HCEC 1CT (cell line): ENCODE measurements at places on chromosomes 5 and 9.
A peak's percentile ranks its signal among the peaks of the same experiment; 100 is the strongest.

DNA sequence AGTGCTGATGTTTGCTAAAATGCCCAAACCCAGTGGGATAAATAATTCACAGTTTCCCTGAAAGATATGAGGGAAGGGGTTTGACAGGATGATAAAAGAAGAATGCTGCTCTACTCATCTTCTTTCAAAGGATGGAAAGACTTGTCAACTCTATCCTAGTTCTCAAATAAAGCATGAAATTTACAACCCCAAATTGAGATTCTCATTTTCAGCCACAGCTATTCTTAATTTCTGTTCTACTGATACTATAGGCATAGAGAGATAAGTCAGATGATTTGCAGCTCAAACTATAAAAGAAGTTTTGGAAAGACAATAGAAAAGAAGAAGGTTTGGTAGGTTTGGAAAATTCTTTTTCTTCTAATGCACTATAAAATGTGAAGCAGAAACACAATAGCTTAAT is 542.6 kb downstream of the CSNK1G3 start:
- no peak for DNase-seq

DNA sequence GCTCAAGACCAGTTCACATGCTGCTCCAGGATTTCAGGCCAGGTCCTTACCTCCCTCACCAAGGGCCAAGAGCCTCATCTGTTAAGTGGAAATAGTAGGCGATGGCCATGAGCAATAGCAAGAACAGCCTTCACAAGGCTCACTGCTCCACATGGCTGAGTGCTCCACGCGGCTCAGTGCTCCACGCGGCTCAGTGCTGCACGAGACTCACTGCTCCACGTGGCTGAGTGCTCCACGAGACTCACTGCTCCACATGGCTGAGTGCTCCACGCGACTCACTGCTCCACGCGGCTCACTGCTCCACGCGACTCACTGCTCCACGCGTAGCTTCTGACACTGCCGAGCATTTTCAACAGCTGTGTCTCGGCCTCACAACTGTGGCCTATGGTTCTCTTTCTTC is 36.4 kb upstream of the ADAMTS2 start:
- DNase-seq: no peak

DNA sequence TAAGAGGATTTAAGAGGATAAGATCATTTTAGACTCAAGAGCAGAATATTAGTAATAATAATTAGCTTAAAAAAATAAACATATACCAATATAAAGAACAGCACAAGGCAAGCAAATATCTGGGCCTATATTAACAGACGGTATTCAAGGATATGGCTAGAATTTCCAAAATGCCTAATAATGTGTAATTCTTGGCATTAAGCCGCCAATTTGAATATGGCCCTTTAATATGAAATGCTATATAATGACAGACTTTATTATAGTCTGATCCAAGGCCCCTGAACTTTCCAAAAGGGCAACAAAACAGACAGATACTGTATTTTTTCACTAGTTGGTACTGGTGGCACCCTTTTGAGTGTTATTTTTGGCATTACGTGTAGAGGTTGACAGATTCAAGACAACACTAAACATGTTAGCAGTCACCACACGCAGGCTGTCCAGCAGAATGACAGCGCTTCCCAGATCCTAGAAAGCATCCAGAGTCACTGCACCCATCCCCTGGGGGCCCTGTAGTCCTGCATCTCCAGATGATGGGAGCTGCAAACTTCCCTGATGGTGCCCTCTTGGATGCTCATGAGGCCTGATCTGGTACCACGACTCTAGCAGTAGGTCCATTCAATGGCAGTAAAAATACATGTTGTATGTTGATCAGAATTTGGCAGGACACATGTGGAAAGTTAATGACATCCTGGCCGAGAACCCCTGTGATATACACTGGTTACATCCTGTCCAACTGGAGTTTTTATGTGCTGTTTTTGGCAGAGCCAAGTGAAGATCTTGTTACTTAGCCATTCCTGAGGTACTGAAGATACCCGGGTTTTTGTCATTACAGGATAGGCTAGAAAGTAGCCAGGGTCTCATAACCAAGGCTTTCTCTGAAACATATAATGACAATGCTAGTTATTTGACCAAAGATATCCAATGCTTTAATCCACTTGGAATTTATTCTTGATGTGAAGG is 1.7 kb upstream of the ABL1 start:
- no peak for DNase-seq

GRCh38 chr9:32501868-32502267 is 24.1 kb downstream of the RIGI start:
- no peak for DNase-seq

DNA sequence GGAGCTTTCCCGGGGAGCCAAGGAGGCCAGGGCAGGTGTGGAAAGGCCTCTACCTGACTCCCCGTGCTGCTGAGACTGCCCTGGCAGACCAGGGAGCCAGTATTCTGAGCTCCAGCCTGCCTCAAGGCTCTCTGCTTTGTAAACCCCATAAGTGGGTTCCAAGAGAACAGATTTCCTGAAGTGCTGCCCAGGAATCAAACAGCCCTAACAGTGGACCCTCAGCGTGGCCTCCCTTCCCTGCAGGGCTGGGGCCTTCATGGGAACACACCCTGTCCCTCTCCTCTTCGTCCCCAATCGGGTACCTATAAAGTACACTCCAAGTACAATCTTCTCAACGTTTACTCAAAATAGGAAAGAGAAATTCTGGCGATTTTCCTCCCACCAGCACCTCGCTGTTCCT is 252.5 kb downstream of the FSTL4 start:
- no peak for DNase-seq

GRCh38 chr9:111572950-111573604 is 26.4 kb downstream of the PTGR1 start:
- peak; percentile 59 for DNase-seq

DNA sequence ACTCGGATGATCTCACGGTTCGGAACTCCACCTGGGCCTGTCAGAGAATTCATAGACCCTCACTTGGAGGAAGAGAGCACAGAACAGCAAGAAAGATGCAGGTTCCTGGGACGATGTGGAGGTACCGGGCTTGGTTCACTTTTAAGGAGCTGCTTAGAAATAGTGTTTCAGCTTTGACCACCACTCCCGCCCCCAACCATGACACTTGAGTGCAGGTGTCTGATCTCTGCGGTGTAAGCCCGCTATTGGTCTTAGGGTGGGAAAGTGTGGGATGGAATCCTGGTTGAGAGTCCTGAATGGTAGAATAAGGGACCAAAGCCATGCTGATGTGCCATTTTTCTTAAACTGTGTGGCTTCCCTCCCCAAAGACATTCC is 97.2 kb upstream of the LMX1B start:
- DNase-seq: no peak

GRCh38 chr5:141785711-141786110 is 92.5 kb downstream of the PCDH1 start:
- no peak for DNase-seq

- DNase-seq: no peak
Observed at GRCh38 chr5:14218897-14219573, 75.9 kb downstream of the TRIO start.

- DNase-seq: no peak
Observed at GRCh38 chr5:10467281-10468198, 25.9 kb downstream of the ROPN1L start.

DNA sequence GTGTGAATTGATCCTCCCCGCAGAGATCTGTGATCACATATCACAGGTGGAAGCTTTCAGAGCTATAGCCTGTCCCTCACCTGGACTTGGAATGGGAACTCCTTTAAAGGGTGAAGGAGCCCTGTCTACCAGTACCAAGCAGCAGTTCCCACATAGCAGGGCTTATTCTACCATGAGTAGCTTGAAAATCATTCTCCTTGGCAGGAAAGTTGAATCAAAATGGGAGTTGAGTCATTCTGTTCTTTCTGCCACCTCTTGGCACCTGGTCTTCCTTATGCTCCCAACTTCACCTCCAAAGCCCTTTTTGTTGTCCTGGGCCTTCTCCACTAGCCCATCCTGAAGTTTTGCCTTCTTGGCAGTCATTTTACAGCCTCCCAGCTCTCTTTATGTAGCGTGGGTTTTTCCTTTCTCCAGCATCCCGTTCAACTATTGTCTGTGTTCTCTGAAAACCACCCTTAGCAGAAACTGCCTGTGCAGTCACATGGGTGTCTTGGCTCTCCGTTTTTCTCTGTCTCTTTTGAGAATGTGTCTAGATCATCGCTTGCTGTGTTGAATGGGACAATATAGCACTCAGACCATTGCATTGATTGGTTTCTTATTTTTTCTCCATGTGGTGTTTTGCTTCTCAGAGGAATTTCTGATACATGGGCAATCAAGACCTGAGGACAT is 222.2 kb downstream of the AOPEP start:
- DNase-seq: no peak

DNA sequence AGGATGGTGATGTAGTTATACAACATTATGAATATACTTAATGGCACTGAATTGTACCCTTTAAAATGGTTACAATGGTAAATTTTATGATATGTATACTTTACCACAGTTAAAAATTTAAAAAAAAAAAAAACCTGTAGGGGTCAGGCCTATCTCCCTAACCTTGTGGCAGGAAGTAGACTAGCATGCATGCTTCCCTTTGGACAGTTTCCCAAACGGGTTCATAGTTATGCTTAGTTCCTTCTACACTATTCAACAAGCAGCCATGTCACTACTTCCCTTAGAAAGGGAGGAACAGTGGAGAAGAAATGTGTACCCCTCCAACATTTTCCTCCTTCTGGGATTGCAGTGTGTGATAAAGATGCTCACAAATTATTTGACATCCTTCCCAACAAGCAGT is 32.5 kb downstream of the IDNK start:
- DNase-seq: no peak

- peak; percentile 98 for DNase-seq
Observed at GRCh38 chr5:141508798-141509611, 20.1 kb downstream of the PCDHGC5 start.

DNA sequence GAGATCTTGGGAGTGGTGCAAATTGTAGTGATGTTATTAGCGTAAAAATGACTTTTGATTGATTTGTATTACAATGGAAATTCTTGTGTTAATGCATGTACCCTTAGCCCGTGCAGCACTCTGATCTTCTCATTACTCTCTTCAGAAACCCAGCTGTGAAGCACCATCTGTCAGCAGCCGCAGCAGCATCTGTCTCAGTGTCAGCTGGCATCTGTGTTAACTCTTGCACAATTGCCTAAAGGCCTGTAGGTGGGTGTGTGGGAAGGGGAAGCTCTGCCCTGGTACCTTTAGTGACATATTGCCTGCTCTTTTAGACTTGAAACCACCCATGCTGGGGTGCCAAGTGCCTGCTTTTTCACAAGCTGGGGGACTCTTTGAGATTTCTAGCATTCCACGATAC is 101.3 kb downstream of the FBXL7 start:
- peak; percentile 5 for DNase-seq

DNA sequence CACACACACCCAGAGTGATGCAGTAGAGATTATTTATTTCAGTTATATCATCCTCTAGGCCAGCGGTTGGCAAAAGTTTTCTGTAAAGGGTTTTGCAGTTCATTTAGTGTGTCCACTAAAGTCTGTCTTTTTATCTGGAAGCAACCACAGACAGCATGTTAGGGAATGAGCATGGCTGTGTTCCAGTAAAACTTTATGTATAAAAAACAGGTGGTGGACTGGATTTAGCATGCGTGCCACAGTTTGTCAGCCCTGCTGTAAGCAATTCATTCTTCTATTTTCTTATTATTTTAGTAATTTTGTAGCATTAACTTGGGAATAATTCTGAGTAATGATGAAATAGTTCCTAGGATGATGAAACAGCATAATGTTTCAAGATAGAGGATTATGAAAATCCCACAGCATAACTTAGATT is 51.7 kb downstream of the CCNH start:
- peak; percentile 12 for DNase-seq

GRCh38 chr9:97711223-97711626 is 14.1 kb upstream of the XPA start:
- no peak for DNase-seq

GRCh38 chr9:37029776-37030610 is 4.1 kb downstream of the PAX5 start:
- DNase-seq: no peak

- DNase-seq: no peak
Observed at GRCh38 chr5:169546346-169546745, 37.2 kb upstream of the SPDL1 start.

DNA sequence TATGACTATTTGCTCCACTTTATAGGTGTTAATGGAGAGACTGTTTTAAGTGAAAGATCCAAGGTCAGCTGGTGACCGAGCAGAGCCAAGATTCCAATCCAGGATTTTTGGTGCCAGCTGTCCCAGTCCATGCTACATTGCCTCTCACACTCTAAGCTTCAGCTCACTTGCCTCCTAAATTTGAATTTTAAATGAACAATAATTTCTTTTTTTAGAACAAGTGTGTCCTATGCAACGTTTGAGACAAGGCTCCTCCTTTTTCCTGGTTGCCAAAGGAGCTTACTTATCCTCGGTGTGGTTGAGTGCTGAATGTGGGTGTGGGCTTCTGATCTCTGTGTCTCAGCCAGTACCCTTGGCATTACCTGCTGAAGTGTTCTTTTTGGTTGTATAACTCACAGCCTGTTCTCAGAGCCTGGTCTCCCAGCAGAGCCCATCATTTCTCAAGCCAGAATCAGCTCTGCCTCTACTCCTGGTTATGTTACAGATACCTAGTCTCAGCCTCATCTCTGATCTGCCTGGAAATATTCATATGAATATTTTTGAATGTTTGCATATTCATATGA is 4.0 kb upstream of the PRRC1 start:
- no peak for DNase-seq

GRCh38 chr5:176133289-176133870 is 104.8 kb upstream of the SIMC1 start:
- DNase-seq: no peak

DNA sequence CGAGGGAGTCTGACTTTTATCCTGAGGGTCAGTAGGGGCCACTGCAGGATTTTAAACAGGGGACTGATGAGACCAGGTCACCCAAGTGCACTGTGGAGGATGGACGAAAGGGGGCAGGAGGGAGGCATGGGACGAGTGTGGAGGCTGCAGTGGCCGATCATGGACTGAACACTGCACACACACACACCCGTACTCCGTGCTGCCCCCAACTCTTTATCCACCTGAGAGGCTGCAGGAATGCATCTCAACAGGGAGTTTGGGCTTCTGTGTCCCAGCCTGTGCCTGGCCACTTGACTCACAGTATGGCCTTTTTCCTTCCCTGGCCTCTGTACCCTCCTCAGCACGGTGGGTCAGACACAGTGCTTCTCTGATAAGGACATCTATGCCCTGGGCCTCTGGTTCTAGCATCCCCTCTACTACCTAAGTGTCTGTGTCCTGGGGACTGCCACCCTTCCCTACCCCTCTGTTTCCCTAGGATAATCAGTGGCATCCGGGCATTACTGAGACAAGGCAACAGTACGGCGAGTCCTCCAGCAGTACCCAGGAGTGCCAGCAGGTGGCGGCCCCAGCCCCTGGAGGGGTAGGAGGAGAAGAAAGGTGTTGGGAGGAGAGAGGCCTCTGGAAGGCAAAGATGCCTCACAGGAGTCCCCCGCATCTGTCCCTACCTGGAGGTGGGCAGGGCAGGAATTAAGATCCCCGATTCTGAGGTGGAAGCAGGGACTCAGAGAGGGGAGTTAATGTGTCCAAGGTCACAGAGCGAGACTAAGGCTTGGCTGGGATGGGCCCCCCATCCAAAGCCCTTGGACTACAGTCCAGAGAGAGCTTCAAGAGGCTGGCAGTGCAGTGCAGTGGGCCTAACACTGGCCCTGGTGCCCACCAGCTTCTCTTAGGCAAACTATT is 5.1 kb upstream of the CDX1 start:
- DNase-seq: peak; percentile 60
